Endothelial cell of umbilical vein (primary cell): ENCODE measurements at places on chromosomes 5 and 9.

GRCh38 chr5:93673316-93673954 lies 68.0 kb downstream of the POU5F2 start:
- no peak for DNase-seq

DNA sequence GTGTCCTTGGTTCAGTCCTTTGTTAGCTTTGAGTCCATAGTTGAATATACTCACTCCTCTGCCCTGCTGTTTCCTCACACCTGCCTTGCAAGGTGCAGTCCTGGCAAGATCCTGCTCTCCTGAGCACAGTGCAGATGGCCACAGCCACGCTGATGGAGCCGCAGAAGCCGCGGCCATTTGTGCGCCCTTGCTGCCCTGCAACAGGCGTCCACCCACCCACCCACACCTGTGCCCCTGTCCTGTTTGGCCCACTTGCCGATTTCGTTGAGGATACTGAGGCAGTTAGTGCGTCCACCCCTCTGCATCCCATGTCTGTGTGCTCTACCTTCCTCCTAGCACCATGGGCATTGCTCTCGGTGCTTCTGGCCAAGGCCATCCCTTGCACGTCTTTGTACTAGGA lies 51.1 kb upstream of the LRRTM2 start:
- DNase-seq = no peak

DNA sequence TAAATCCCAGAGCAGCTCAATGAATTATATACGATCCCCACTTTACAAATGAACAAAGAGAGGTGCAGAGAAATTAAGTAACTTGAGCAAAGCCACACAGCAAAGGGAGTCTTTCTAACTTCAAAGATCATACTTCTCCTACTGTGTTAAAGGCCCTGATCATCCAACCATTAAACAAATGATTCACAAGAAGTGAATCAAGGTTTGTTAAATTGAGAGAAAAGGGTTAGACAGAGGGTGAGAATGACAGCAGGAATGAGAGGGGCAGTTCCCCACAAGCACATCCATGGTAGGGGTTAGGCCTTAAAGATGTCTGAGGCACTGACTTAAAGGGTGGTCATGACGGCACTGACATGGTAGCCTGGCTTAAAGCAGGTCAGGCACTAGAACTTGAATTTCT lies 10.7 kb downstream of the IDNK start:
- DNase-seq = no peak

DNA sequence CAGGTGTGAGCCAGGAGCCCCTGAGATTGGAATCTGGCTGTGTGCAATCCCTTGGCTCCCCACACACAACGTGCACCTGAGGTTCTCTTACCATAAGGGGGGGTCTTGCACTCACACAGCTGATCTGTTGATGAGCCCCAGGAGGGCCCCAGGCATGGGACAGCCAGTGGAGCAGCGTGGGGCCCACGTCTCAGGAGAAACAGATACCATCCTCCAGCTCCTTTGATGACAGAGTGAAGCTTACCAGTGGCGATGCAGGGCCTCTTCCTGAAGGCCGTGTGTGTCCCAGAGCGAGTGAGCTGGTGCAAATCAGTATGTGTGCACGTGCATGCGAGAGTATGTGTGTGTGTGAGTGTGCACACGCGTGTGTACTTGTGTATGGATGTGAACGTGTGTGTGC lies 287.4 kb downstream of the IRX1 start:
- no peak for DNase-seq
